ENCODE measurements at places on chromosomes 3 and 15.

DNA sequence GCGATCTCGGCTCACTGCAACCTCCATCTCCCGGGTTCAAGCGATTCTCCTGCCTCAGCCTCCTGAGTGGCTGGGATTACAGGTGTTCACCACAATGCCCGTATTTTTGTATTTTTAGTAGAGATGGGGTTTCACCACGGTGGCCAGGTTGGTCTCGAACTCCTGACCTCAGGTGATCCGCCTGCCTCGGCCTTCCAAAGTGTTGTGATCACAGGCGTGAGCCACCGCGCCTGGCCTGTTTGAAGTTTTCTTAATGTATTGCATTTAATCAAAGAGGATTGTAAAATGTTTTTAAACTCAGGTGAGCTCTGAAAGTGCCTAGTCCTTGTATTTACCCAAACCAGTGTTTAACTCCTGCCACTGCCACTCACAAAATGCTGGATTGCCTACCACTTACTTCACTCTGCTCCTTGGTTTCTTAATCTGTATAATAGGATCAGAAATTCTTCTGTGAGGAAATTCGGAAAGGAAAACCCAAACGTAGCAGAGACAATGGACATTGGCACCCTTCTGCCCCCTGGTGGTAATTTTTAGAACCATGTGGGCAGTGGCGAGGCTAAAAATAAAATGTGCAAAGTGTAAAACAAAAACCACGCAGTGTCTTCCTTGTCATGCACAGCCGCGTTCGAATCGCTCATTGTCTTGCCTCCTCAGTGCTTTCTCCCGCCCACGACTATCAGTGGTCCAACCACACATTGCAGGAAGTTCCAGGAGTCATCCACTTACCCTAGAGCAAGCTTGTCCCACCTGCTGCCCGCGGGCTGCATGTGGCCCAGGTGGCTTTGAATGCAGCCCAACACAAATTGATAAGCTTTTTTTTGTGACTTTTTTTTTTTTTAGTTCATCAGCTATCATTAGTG is 27.3 kb downstream of the CEP19 start:
- peaks cover 4% of the 10 kb centered on the region for H3K36me3 ChIP-seq
- H3K27ac ChIP-seq = peak overlapping the region; percentile 4
- peak; percentile 64 for DNase-seq
- peak overlapping the region; percentile 32 for H3K4me3 ChIP-seq
- H3K27me3 ChIP-seq = peaks cover 2% of the 10 kb centered on the region
- peaks cover 25% of the 10 kb centered on the region for H3K4me1 ChIP-seq

GRCh38 chr3:108387063-108387462 is 90.7 kb downstream of the HHLA2 start:
- H3K27ac ChIP-seq = no peak overlapping the region
- H3K4me3 ChIP-seq = no peak overlapping the region
- no peaks in the 10 kb centered on the region for H3K36me3 ChIP-seq
- H3K27me3 ChIP-seq = peaks cover 2% of the 10 kb centered on the region
- no peaks in the 10 kb centered on the region for H3K4me1 ChIP-seq
- no peak for DNase-seq

DNA sequence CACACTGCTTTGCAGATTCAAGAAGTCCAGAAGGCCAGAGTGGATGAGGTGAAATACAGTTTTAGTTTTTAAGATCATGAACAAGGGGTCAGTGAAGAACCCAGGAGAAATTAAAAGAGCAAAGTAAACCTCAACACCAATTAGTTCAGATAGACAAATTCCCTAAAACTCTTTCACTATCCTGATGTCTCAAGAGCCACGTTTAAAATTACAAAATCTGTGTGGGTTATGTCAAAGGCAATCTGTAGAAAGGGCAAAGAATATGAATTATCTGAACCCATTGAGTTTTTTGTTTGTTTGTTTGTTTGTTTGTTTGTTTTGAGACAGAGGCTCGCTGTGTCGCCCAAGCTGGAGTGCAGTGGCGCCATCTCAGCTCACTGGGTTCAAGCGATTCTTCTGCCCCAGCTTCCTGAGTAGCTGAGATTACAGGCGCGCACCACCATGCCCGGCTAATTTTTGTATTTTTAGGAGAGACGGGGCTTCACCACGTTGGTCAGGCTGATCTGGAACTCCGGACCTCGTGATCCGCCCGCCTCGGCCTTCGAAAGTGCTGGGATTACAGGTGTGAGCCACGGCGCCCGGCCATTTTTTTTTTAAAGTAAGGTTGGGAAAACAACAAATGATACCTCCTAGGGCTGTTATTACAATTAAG is 32.1 kb upstream of the ST3GAL6 start:
- no peak for DNase-seq
- H3K4me1 ChIP-seq = peaks cover 17% of the 10 kb centered on the region
- H3K27me3 ChIP-seq = peaks cover 8% of the 10 kb centered on the region

DNA sequence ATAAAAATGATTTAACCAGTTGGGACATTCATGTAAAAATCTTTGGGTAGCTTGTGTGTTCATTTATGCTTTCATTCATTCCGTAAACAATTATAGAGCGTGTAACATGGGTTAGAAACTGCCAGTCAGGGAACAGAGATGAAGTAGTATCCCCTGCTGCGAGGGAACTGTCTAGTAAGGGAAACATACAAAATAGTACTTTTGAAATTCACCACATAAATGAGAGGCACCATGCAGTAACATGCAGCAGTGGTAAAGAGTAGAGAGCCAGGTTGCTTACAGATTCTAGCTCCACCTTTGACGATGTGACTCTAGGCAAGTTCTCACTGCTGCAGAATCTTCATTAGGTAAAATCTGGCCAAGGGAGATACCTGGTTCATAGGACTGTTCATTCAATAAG is 938 bp downstream of the DZIP3 start:
- H3K4me1 ChIP-seq = peaks cover 23% of the 10 kb centered on the region
- H3K27me3 ChIP-seq = peaks cover 2% of the 10 kb centered on the region
- no peak overlapping the region for H3K27ac ChIP-seq
- DNase-seq = no peak

DNA sequence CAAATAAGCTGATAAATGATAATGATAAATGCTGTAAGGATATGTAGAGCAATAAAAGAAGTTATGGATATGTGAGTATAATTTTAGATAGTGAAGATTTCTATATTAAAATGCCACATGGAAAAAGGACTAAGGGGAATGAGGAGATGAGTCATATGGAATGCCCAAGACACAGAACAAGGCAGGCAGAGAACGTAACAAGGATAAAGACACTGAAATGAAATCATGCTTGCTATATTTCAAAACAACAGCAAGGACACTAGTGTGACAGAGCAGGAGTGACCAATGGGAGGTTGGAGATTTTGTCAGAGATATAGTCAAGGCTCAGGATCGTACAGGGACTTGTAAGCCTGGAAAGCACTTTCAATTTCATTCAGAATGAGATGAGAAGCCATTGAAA is 621.5 kb upstream of the SEMA6D start:
- DNase-seq = no peak
- H3K4me1 ChIP-seq = no peaks in the 10 kb centered on the region
- peaks cover 2% of the 10 kb centered on the region for H3K27me3 ChIP-seq
- H3K27ac ChIP-seq = no peak overlapping the region

DNA sequence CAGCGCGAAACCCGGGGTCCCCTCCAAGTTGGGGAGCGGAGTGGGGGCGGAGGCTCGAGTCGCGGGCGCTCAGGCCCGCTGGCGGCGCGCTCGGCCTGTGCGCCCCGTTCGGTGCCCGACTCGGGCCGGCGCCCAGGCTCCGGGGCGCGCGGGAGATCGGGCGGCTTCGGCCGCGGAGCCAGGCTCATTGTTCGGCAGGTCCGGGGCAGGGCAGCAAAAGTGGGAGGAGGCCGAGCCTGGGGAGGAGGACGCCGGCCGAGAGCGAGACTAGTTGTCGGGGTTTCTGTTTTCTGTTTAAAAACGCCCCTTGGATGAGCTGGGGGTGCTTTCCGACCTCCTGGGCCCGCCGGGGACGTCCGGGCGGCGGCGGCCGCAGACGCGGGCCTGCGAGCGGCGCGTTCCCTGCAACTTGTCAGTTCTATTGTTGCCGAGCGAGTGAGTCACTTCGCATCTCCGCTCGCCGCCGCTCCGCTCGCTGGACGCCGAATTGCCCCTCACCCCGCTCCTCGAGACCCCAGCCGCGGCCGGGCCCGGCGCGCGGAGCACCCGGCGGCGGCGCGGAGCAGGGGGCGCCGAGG is 676 bp downstream of the TCF12 start:
- peaks cover 20% of the 10 kb centered on the region for H3K36me3 ChIP-seq
- peak overlapping the region; percentile 76 for H3K4me3 ChIP-seq
- H3K27ac ChIP-seq = peak overlapping the region; percentile 36
- peaks cover 32% of the 10 kb centered on the region for H3K4me1 ChIP-seq

DNA sequence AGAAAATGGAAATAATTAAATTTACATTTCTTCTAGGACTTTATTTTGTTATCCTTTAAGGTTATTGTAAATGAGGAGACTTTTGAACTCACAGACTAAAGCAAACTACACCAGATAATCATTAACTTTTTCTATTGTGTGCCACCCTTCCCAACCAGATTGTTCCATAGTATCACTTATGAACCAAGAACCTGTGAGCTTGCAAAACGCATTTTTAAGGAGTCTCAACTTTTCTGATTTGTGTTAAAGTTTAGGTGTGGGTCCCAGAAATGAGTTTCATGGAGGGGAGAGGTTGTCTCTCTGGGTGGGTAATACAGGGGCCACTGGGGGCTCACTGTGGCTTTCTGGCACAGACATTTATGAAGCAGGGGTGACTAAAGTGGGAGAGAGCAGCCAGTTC is 75.7 kb downstream of the IGF1R start:
- H3K27me3 ChIP-seq = peaks cover 9% of the 10 kb centered on the region
- H3K4me3 ChIP-seq = no peak overlapping the region
- DNase-seq = no peak
- H3K4me1 ChIP-seq = peaks cover 57% of the 10 kb centered on the region

DNA sequence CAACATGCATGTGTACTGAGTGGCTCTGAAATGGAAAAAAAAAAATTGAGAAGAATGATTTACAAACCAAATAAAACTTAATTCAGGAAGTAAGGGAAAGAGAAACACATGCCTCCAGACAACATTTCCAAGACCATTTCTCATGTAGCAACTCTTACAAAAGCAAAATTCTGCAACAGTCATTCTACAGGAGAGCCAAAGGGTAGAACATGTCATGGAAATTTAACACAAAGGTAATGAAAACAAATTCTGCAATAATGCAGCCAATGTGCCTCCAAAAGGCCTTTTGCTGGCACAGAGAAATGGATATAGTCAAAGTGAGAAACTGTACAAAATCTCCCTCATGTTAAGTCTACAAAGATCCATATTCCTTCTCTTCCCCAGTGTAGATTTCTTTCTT is 4.0 kb downstream of the PEX11A start:
- H3K4me1 ChIP-seq = peaks cover 3% of the 10 kb centered on the region
- no peaks in the 10 kb centered on the region for H3K36me3 ChIP-seq
- DNase-seq = no peak
- H3K27ac ChIP-seq = no peak overlapping the region
- no peak overlapping the region for H3K4me3 ChIP-seq

GRCh38 chr3:54599716-54600115 is 328.1 kb downstream of the LRTM1 start:
- H3K4me3 ChIP-seq = no peak overlapping the region
- H3K27ac ChIP-seq = no peak overlapping the region
- H3K4me1 ChIP-seq = peaks cover 12% of the 10 kb centered on the region
- H3K36me3 ChIP-seq = no peaks in the 10 kb centered on the region

- H3K4me3 ChIP-seq = no peak overlapping the region
- no peak for DNase-seq
- H3K36me3 ChIP-seq = no peaks in the 10 kb centered on the region
- peaks cover 2% of the 10 kb centered on the region for H3K27me3 ChIP-seq
- no peaks in the 10 kb centered on the region for H3K4me1 ChIP-seq
- no peak overlapping the region for H3K27ac ChIP-seq
Observed at GRCh38 chr15:85274315-85275050, 105.9 kb upstream of the AKAP13 start.

- DNase-seq = no peak
- no peaks in the 10 kb centered on the region for H3K4me1 ChIP-seq
- H3K27me3 ChIP-seq = no peaks in the 10 kb centered on the region
- no peaks in the 10 kb centered on the region for H3K36me3 ChIP-seq
- H3K27ac ChIP-seq = no peak overlapping the region
Observed at GRCh38 chr3:108780235-108780634, 23.0 kb upstream of the RETNLB start.

DNA sequence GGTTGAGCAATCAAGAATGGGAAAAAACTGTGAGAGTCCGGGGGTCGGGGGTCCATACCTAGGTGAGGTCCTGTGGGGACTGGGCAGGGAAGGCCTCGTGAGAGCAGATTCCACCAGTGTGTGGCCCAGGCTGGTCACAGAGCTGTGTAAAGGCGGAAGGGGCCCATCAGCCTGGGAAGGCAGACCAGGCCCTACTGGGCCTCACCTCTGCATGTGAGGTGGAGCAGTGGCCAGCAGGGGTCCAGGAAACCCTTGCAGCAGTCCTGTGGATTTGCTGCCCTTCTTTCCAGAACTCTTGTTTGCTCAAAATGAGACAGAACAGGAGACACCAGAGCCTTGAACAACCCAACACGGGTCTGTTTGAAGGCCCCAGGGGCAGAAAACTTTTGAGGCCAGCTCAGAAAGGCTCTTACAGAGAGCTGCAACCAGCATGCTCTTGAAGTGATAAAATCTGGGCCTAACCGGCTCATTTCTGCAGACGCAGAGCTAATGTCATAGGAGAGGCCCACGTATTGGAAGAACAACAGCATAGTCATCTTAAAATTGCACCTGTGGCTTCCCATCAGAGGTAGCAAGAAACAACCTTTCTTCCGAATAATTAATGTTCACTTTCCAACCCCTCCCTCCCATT is 30.3 kb upstream of the HHATL start:
- H3K27ac ChIP-seq = no peak overlapping the region
- no peaks in the 10 kb centered on the region for H3K36me3 ChIP-seq
- H3K4me3 ChIP-seq = no peak overlapping the region
- no peaks in the 10 kb centered on the region for H3K4me1 ChIP-seq
- peaks cover 11% of the 10 kb centered on the region for H3K27me3 ChIP-seq

DNA sequence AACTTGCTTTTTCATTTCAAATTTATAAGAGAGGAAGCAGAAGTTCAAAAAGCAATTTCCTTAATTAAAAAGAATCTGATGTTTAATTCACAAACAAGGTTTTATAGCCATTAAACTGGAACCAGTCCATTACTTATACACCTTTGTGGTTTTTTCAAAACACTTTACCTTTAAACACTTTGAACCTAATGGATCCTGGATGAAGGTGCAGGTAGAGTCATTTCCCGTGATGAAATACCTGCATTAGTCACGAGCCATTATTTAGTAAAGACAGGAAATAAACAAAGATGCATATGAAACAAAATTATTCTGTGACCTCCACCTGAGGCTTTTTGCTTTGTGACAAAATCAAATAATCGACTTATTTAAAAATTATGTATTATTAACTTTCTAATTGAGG is 341.7 kb upstream of the UBE2E2 start:
- peaks cover 1% of the 10 kb centered on the region for H3K27me3 ChIP-seq
- H3K36me3 ChIP-seq = no peaks in the 10 kb centered on the region
- no peak for DNase-seq
- H3K4me1 ChIP-seq = no peaks in the 10 kb centered on the region

- peak overlapping the region; percentile 85 for H3K27ac ChIP-seq
- peaks cover 10% of the 10 kb centered on the region for H3K27me3 ChIP-seq
- peak; percentile 70 for DNase-seq
- peaks cover 31% of the 10 kb centered on the region for H3K36me3 ChIP-seq
- peak overlapping the region; percentile 95 for H3K4me3 ChIP-seq
Observed at GRCh38 chr3:184314700-184315542, 515 bp downstream of the EIF4G1 start.
